Suppressor macrophage treated with lipopolysaccharide for 1 hour (primary cell): ENCODE measurements at places on chromosomes 13 and 19.

DNA sequence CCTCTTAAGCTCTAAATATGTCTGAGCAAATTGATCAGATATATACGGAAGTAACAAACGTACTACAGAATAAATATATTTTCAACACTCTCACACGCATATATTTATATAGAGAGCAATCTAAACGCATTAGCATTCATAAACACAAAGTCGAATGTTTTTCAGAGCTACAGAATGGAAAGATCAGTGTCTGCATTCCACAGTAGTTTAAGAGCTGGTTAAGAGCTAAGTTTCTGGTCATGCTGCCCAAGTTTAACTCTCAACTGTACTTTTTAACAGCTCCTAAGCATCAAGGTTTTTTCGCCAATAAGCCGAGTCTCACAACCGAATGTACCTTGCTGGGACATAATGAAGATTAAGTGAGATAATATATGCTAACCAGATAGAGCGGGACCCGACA, 36.7 kb upstream of the RAP2A start:
- DNase-seq: no peak

- no peak for DNase-seq
Observed at GRCh38 chr13:24642219-24642618, 38.0 kb upstream of the ATP12A start.

DNA sequence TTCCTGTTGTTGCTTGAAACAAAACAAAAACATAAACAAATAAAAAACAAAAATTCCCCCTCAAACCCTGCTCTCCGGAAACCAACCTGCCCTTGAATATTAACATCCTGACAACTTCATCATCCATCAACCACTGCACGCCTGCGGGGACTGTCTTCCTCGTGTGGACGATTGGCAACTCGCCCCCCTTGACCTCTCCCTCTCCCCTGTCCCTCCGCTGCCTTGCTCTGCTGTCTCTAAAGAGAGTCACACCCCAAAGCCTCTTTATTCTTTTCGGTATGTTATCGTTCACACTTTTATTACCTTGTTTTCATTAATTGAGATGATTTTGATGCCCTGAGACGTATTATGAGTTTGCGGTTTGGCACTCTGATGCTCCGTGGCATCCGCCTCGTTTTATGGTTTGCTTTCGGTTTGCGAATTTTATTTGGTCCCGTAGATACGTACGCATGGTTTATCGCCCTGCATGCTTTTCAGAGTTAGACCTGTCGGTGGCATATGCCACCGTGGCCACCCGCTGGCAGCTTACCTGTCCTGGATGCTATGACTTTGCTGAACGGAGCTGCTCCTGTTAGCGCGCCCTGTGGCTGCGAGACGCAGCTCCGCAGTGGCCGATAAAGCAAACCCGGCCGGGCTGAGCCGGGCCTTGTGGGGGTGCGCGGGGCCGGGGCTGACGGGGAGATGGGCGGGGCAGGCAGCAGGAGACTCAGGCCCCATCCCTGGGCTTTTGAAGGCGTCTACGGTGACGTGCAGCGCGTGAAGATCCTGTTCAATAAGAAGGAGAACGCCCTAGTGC, 10.6 kb downstream of the PTBP1 start:
- no peak for DNase-seq

DNA sequence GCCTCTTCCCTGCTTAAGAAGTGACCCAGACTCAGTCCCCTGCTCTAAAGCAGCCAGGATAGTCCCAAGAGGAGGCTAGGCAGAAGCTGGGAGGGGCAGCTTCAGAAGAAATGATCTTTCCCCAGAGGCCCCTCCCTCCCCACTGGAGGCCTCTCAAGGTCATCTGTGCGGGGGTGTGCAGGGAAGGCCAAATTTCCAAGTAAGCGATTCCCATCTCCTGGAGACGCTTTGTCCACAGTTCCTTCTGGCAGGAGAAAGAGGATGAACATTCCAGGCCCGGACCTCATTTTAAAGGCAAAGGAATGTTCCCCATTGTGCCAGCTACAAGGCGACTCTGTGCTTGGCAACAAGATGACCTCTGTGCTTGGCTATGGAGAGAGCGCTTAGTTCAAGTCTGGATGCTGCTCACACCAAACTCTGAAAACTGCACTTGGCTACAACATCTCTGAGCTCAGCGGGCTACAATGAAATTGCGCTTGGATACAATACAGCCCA, 23.5 kb downstream of the COL5A3 start:
- no peak for DNase-seq

- DNase-seq: no peak
Observed at GRCh38 chr19:55275851-55276719, 3.8 kb downstream of the HSPBP1 start.

- DNase-seq: no peak
Observed at GRCh38 chr13:34465423-34465922, 476.6 kb upstream of the NBEA start.

DNA sequence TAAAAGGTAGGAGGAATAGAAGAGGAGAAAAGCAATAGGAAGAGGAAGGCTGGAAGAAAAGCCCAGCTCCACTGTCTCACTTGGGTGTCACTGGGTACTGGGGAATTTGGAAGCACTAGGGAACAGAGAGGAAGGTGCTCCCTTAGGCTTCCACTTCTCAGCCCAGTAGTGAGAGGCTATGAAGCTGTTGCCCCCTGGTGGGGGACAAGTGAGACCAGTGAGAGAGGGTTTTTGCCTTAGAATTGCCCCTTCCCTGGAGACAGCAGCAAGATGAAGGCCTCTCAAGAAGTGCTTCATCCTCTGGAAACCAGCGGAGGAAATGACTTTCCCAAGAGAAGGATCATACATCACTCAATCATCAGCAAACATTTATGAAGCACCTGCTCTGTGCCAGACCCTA, 4.7 kb upstream of the ZNF606 start:
- peak; percentile 14 for DNase-seq

- no peak for DNase-seq
Observed at GRCh38 chr13:100630555-100630954, 42.0 kb upstream of the GGACT start.

- no peak for DNase-seq
Observed at GRCh38 chr13:31896427-31896826, 135.1 kb upstream of the FRY start.

DNA sequence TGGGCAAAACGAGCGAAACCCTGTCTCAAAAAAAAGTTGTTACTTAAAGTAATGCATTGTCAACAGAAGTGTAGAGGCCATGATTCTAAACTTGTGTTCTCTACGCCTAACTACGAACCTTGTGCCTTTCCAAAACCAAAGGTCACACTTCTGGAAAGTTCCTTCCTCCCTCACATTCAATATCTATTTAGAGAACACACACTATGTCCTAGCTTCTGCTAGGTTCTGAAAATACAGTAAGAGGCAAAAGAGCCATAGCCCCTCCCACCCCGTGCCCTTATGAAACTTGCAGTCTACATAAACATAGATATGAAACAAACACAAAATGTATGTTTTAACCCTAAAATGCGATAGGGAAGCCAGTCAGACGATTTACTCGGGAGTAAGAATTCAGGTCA, 36.4 kb downstream of the RNF6 start:
- DNase-seq: no peak

DNA sequence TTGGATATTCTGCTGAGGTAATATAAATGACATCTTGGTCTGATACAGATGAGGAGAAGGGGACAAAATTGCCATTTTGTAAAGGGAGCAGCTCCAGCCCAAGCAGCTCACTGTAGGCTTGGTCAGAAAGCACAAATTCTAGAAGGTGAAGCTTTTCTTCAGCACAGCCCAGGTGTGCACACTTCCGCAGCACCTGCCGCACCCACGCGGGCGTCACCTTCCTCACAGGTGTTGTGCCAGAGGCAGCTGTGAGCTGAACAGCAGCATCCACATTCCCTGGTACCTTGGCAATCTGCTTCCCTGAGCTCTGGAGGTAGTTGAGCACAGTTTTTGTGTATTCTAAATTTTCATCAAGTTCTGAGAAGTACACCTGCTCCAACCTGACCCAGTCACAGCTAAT, 79.0 kb downstream of the SACS start:
- no peak for DNase-seq
